ENCODE measurements at places on chromosomes 13 and 19.

DNA sequence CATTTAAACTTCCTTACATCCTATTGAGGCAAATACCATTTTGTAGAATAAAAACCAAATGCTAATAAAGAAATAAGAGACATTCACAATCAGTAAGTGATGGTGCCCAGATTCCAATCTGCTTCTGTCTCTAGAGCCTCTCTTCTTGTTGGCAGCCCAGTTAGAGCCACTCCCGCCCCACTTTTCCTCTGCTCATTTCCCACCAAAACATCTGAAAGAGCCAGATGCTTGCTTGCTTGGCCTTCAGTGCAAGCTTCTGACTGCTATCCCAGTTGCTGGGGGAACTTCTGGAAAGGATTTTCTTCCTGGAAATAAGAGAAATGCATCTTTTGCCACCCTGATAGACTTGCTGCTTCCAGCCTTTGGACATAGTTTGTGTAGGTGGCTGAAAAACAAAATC is 12.9 kb downstream of the FRY start:
- DNase-seq: no peak

- no peak for DNase-seq
Measured at GRCh38 chr13:47033216-47033615, 136.4 kb upstream of the HTR2A start.

- DNase-seq: no peak
Measured at GRCh38 chr13:51262501-51263211, 40.5 kb downstream of the FAM124A start.

- peak; percentile 69 for DNase-seq
Measured at GRCh38 chr19:49690656-49691242, at the start of gene CPT1C. Gene CPT1C (plus strand): TSS chr19:49691116. CDS start chr19:49692253, 1,137 bp downstream.

- no peak for DNase-seq
Measured at GRCh38 chr13:45974500-45974899, 78.0 kb downstream of the ZC3H13 start.

DNA sequence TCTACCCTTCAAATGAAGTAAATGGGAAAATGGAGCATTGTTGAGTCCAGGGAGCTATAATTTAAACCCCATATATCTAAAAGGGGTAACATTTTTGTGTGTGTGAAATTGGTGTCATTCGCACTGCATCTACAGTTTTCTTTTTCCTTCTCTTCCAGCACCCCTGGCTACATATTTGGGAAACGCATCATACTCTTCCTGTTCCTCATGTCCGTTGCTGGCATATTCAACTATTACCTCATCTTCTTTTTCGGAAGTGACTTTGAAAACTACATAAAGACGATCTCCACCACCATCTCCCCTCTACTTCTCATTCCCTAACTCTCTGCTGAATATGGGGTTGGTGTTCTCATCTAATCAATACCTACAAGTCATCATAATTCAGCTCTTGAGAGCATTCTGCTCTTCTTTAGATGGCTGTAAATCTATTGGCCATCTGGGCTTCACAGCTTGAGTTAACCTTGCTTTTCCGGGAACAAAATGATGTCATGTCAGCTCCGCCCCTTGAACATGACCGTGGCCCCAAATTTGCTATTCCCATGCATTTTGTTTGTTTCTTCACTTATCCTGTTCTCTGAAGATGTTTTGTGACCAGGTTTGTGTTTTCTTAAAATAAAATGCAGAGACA is 28.6 kb downstream of the ALOX5AP start:
- no peak for DNase-seq

- no peak for DNase-seq
Measured at GRCh38 chr13:28316836-28317235, 178.1 kb downstream of the FLT1 start.

- no peak for DNase-seq
Measured at GRCh38 chr13:29402166-29402636, 193.3 kb downstream of the SLC7A1 start.

- peak; percentile 41 for DNase-seq
Measured at GRCh38 chr19:3670796-3671679, 29.2 kb downstream of the PIP5K1C start.

DNA sequence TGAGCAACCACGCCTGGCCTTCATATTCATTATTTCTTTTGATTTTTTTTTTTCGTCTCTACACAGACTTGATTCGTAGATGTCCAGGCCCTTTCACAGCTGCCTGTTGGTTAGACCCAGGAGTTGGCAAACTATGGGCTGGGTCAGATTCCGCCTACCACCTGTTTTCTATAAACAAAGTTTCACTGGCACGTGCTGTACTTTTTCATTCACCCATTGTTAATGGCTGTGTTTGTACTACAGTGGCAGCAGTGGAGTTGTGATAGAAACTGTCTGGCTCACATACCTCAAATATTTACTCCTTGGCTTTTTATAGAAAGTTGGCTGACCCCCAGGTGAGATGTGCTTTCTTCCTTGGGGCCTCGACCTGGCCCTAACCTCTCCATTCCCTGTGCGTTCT is 72.9 kb upstream of the TEX29 start:
- no peak for DNase-seq

DNA sequence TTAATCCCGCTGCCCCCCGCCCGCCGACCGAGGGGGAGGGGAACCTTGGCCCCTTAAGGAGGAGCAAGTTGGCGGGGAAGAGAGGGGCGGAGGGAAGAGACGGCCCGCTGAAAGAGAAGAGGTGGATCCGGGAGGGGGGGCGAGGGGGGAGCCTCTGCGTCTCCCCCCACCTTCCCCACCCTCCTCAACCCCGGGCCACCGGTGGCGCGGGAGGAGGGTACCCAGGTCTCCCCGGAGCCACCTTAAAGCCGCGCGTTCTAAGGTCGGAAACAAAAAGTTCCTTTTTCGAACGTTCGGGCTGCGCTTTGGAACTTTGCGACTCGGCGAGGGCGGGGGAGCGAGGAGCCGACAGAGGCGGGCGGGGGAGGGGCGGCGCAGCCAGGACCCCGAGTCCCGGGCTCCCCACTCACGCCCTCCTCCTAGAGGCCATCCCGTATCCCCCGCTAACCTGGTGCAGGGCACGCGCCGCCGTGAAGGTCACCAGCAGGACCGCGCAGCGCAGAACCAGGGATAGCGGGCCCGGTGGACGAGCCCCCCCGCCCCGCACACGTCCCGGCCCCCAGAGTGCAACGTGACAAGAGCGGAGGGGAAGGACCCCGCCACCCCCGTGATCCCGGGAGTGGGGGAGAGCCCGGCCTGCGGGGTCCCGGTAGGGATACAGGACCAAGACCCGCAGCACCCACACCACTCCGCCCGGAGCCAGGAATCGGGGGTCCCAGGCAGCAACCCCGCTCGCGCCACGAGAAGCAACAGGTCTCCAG is 659 bp downstream of the ERF start:
- peak; percentile 79 for DNase-seq

- DNase-seq: no peak
Measured at GRCh38 chr19:56351208-56351607, 36.6 kb upstream of the ZSCAN5A start.

DNA sequence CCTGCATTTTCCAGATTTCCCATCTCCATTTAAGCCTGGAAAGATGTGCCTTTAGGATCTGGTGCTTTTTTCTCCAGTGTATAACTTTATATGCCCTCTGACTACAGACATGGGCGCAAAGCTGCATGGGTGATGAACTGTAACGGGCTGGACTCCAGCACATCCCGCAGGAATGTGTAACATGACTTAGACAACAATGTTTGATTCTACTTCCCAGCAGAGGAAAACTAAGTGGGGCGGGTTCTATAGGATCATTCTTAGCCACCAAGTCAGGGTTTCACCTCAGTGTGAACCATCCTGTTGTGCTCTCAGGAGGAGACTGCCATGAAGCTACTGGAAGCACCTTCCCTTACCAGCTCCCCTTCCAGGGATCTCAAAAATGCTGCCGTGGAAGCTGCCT is 93.2 kb upstream of the SERP2 start:
- no peak for DNase-seq

GRCh38 chr13:30235216-30235615 is 72.1 kb downstream of the KATNAL1 start:
- no peak for DNase-seq

DNA sequence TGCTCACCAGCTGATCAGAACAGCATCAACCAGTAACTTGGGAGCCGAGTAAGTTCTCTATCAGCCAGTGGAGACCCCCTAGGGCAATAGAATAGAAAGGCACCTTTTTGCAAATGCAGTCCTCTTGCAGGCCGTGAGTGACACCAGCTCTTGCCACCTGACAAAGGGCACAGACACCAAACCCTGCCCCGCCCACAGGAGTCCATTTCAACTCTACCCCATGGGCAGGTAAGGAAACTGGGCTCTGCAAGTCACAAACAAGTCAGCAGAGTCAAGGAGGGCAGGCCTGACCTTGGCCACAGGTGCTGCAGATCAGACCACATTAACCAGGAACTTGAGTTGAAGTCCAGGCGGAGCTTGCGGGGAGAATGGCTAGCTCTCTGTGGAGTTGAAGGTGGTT is 77.4 kb upstream of the SPATA13 start:
- DNase-seq: no peak

GRCh38 chr13:108120302-108120701 is 95.0 kb downstream of the LIG4 start:
- no peak for DNase-seq

- no peak for DNase-seq
Measured at GRCh38 chr13:51370811-51371210, 31.3 kb downstream of the SERPINE3 start.

- DNase-seq: no peak
Measured at GRCh38 chr13:50580684-50581305, 262.7 kb downstream of the DLEU7 start.

DNA sequence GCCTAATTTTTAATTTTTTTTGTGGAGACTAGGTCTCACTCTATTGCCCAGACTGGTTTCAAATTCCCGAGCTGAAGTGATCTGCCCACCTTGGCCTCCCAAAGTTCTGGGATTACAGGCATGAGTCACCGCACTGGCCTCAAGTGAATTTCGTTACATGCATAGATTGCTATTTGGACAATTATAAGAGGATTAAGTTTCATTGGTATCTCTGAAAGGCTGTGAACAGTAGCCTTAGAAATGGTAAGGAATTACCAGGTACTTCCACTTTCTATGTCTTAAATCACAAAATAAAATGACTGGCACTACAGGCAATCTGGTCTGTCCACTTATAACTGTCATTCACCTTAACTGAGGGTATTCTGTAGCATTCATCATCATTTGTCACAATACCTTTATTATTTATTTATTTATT is 2.9 kb upstream of the CCDC9 start:
- DNase-seq: no peak

DNA sequence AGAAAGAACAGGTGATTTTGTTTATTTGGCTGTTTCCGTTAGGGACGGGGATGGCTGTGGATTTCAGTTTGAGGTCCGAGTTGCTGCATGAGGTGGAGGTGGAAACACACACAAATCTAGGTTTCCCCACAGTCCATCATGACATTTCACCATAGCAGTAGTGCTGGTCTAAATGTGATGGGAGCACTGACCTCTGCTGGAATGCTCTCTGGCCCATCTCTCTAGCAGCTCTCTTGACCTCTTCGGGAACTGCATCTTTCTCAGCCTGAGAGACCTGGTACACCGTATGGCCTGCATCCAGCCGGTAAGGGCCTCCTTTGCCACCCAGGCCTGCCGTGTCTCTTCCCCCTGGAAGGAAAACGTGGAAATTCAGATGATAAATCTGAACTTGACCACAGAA is 154.0 kb downstream of the RGCC start:
- DNase-seq: no peak

- no peak for DNase-seq
Measured at GRCh38 chr13:98416408-98416807, 160.5 kb downstream of the STK24 start.

- no peak for DNase-seq
Measured at GRCh38 chr19:42245231-42245630, 2.8 kb upstream of the GSK3A start.

- no peak for DNase-seq
Measured at GRCh38 chr13:28329395-28330158, 165.4 kb downstream of the FLT1 start.

GRCh38 chr13:66716538-66716937 is 513.6 kb downstream of the PCDH9 start:
- no peak for DNase-seq

Measured in CD4-positive, alpha-beta T cell treated with Interleukin-10 for 1 hour (primary cell).